ENCODE measurements at places on chromosomes 3 and 15.

DNA sequence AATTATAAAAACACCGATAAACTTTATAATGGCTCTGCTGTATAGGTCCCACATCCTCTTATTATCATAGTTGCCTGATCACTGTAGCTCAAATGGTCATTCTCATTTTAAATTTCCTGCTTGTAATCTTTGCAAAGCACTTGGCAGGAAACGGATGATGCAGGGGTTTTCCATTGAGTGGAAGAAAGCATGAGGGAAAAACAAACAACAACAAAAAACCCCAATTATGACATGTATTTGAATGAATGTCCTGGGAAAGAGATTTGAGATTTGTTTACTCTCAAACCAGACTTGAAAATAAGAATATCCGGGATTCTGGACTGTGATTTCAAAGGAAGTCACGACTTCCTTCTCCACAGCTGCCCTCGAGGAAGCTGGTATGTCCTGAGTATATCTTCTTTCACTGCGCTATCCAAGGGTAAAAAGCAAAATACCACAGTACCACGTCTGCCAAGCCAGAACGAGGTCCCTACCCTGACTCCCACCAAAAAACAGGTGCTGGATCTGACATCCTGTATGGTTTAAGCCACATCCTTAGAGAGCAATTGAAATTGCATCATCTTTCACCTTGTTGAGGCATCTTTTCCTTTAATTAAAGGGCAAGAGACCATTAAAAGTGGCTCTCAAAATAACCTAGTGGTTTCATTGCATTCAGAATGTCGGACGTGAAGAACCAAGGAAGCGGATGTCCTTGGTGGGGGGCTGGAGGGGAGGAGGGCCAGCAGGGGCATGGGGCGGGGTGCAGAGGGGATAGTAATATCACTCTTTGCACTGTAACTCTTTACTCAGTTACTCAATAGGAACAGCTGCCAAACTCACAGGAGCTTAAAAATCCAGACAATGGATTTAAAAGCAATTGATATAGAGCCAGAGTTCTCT, 13.5 kb upstream of the TIPIN start:
- DNase-seq = no peak

GRCh38 chr3:16101295-16102186, 72.9 kb upstream of the GALNT15 start:
- DNase-seq = no peak

DNA sequence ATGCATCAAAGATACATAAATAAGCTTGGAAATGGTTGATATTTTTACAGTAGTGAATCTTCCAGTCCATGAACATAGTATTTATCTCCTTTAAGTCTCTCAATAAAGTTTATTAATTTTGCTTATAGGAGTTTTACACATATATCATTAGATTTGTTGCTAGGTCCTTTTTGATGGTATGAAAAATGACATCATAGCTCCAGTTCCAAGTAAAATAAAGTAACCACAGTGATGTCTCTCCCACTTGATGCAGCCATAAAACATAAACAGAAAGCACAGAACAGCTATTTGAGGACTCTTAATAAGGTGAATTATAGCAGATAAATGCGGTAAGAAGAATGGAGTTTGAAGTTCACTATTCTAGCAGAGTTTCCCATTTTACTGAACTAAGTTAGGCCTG, 20.8 kb downstream of the DMXL2 start:
- no peak for DNase-seq

DNA sequence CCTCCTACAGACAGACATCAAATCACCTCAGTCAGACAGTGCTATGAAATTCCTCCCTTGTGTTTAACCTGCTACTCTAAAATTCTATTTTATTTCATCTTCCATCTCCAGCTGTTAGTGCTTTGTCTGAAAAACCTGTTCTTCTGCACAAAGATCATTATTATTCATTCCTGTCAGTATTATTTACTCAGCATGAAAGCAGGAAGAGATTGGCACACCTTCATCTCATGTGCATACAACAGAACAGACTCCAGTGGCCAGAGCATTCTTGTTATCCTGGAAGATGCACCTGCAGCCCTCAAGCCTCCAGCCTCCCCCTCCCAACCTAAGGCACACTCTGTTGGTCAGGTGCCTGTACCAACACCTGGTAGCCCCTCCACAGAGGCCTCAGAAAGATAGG, 1.8 kb upstream of the ROPN1B start:
- DNase-seq = no peak

DNA sequence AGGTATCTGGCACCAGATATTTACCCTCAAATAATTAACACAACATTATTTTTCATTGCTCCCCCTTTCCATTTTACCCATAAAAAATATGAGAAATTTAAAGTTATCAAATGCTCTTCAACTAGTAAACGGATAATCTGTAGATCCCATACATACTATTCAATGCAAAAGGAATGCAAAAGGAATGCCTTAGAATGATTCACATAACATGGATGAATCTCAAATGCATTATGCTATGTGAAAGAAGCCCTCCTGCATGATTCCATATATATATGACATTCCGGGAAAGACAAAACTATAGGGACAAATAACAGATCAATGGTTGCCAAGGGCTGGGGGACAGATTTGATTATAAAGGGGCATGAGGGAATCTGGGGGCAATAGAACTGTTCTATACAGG, 195.7 kb downstream of the STT3B start:
- DNase-seq = no peak

DNA sequence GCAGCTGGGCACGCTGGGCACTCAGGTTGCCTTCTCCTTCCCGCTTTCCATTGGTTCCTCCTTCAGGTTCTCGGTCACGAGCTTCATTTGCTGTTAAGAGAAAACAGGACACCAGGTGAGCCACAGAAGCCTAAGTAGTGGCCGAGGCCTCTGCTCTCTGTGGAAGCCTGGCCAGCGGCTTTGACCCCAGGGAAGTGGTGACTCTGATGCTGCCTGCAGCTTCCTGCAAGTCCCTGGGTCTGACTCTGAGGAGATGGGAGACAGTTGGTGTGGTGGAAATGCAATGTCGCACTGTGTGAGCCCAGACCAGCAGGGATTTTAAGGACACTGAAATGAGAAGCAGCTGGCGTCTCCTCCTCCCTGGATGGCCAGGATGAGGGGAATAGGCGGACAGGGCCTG, 80.5 kb downstream of the SNRK start:
- DNase-seq = no peak

- no peak for DNase-seq
Observed at GRCh38 chr15:36511594-36511993, 67.8 kb upstream of the CDIN1 start.

DNA sequence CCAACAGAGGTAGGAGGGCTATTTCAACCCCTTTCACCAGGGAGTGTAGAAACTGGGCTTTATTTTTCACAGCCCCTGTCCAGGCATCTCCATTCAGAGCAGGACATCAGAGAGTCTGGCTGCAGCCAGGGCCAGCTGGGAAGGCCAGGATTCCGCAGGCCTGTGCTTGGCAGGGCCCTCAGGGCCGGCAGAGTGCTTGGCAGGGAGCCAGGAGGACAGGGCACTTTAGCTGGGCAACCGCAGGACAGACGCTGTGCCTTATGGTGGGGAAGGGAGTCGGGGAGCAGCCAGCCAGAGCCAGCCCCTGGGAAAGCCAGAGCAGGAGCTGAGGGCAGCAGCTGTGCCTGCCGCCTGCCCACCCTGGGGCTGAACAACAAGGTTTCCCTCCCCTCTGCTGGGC, 34.5 kb upstream of the IQCF6 start:
- DNase-seq = peak; percentile 31

DNA sequence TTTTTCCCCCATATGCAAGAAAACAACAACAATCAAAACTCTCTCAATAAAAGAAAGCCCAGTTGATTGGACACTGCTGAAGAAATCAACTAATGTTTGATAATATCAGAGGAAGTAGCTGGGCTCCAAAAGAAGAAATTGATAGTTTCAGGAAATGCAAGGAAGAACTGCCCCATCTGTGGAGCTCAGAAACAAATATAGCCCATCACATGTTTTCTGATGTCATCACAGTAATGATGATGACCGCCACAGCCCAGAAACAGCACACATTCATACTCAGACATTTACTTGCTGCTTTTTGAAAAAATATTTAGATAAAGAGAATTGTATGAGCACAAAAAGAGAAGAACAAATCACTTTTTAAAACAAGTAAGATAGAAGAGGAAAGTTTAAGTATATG, 67.6 kb downstream of the GOLIM4 start:
- DNase-seq = no peak

- DNase-seq = no peak
Observed at GRCh38 chr3:18422972-18423371, 2.2 kb downstream of the SATB1 start.

- no peak for DNase-seq
Observed at GRCh38 chr3:69568458-69568857, 170.8 kb upstream of the MITF start.

DNA sequence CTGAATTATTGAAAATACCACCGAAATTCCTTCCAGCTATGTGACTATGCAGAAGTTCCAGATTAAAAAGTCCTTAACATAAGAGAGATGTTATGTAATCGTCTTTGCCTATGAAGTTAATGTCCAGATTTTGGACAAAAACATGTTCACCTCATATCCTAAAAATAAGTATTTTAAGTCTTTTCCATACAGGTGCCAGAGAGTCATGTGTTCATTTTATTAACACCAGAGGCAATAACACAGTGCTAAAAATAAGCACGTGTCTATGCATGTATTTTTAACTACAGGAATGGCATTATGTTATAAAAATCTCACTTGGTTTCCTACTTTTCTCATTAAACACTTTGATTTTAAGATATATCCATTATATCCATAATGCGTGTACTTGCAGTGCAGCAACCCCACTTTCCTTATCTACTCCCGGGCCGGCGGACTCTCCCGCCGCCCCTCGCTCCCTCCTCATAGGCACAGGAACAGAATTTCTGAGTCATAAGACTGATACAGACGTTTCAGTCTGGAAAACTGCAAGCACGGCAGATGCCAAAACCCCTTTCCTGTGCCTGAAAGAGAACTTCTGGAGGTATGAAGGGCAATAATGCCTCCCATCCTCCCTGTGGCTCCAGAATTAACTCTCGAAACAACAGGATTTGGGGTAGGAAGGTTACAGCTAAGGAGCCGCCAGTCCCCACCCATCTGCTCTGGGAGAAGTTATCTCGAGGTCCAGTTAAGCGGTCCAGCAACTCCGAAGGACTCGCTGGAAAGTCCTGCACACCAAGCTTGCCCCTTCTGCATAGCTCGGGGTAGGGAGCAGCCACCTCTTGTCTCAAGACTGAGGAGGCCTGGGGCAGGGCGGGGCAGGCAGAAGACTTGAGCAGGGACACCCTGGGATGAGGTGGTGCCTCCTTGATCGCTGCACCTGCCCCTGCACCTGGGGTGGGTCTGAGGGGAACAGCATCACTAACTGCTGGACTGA, 22.3 kb upstream of the PSTPIP1 start:
- DNase-seq = no peak

DNA sequence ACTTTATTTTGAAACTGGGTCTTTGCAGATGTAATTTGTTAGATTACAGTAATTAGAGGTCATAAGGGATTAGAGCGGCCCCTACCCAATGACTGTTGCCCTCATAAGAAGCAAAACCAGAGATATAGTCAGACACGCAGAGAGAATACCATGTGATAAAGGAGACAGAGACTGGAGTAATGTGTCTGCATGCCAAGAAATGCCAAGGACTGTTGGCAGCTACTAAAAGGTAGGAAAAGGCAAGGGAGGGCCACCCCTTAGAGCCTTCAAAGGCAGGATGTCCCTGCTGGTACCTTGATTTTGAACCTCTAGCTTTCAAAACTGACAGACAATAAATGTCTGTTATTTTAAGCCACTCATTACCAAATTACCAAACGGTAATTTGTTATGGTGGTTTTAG, 548.2 kb downstream of the FHIT start:
- no peak for DNase-seq

DNA sequence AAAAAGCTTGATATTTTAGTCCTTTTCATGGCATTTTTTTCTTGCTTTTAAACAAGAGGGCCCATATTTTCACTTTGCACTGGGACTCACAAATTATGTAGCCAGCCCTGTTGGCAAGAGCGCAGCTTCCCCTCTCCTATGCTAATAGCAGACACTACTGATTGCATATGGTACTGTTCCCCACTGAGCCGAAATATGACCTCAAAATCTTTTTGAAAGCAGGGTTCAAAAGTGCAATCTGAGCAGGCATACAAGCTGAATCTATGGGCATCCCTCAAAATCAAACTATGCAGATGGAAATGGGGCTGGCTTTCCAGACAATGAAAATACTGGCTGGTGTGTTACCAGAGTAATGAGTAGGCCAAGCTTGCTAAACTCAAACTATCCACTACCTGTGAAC, 225.2 kb upstream of the SETMAR start:
- no peak for DNase-seq

DNA sequence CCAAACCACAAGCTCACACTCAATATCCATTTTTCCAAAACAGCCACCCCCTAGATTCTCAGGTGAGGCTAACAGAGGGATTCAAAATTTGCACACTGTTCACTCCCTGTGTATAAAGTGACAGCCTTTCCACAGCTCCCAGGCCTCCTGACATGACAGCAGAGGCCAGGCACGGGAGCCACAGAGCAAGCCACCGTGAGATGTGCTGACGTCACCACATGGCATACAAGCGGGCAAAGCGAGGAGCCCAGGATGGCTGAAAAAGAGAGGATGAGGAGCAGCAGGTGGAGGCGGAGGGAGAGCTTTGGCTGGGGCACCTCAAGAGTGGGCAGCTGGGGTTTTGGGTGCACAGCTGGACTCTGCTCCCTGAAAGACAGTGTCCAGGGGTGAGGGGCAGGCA, 27.1 kb downstream of the EHD4 start:
- no peak for DNase-seq

DNA sequence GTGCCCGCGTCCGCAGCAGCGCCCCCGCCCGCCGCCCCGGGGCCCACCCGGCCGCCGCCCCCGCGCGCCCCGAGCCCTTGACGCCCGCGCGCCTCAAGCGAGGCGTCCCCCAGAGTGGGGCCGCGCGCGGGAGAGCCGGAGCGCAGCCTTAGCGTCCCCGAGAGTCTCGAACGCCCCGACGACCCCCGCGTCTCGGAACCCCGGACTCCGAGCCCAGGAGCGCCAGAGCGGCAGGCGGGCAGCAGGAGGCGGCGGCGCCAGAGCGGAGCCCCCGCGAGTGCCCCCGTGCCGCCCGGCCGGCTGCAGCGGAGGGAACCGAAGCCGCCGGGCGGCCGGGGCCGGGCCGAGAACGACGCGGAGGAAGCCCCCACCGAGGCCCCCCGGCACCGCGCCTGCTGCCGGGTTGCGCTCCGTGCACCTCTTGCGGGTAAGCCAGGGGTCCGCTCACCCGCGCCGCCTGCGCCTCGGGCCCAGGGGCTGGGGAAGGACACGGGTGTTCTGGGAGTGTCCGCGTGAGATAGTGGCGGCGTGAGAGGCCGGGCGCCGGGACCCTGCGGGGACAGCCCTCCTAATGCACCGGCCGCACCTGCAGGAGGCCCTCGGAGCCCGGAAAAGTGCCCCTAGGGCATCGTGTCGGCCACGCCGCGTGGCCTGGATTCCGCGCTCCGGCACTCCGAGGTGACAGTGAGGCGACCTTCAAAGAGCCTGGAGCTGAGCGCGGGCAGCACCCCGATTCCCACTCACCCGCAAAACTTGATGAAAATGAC, 52.0 kb upstream of the ULK4 start:
- DNase-seq = no peak

All from anterior cingulate cortex (tissue), 58 donors.